ENCODE measurements at places on chromosomes 1 and 21.

- DNase-seq = no peak
Observed at GRCh38 chr1:240349695-240350094, 258.0 kb downstream of the FMN2 start.

DNA sequence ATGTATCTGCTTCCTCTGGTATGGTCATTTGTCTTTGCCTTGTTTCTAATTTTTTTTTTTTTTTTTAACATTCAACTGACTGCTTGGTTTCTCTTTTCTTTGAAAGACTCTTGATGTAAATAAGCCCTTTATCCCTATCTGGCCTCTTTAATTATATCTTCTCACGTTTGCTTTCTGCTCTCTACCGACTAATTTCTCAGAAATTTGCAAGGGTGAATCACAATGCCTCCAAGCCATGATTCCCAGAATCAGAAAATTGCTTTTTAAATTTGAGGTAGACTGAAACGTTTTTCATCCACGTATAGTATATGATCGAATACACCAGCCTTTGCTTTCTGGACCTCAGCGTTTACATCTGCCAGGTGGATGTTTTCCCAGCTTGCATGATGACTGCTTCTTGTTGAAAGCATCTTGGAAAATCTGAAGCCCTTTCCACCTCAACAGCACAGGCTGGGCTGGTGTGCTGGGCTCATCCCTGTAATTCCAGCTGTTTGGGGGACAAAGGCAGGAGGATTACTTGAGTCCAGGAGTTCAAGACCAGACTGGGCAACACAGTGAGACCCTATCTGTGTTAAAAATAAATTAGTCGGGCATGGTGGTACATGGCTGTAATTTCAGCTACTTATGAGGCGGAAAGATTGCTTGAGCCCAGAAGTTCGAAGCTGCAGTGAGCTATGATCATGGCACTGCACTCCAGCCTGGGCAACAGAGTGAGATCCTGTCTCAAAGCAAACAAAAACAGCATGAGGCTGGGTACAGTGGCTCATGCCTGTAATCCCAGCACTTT is 35.0 kb upstream of the GPR137B start:
- no peak for DNase-seq

DNA sequence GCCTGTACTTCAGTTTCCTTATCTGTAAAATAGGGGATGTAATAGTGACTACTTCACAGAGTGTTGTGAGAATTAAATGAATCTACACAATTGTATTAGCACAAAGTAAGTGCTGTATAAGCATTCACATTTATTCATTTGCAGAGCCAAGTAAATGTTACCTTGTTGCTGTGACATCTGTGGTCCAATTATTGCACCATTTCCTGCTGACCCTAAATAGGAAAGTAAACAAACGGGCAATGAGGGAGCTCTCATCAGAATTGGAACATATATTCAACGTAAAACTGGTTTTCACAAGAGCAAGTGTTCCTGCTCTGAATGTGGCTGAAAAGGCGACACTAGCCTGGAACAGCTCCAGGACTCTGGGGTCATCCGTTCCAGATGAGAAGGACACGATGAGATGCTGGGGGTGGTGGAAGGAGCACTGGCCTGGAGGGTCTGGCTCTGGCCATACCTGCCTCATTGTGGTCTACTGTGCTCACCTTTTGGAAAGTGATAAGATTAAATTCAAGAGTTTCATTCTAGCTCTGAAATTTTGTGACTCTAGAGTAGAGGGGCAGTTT is 34.5 kb downstream of the PROX1 start:
- DNase-seq = no peak

- DNase-seq = no peak
Observed at GRCh38 chr1:84382127-84382526, 16.2 kb upstream of the DNASE2B start.

DNA sequence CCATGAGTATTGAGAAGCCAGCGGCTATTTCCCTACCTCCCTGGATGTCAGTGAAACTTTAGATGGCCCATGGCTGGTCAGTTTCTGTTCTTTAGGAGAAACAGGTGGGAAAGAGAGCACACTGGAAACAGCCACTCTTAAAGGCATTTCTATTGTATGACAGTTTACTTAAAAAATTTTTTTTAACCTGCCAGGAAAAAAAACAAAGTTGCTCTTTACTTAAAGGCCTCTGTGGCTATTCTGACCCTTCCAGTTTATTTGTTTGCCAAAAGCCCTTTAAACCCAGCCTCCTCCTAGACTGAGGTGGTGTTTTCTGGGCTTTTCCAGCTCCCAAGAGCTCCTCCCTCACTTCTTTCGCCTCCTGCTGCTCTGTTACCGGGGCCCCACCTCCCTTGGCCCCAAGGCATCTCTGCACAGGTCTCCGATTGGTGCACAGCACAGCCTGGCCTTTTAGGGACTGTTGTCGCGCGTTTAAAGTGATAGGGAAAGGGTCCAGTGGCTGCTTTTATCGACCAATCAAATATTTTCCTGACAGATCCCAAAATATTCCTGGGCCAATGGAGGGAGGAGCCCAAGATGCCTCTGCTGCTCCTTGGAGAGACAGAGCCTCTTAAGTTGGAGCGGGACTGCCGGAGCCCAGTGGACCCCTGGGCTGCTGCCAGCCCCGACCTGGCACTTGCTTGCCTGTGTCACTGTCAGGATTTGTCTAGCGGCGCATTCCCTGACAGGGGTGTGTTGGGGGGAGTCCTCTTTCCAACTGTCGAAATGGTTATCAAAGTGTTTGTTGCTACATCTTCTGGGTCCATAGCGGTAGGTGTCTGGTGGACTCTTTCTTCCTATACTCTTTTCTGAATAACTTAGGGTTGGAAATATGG is at the start of gene SH3BGR:
SH3BGR (plus strand) TSS at position 639 of the 875 bp plus-strand sequence; CDS start at position 766, 127 bp downstream.
- no peak for DNase-seq

DNA sequence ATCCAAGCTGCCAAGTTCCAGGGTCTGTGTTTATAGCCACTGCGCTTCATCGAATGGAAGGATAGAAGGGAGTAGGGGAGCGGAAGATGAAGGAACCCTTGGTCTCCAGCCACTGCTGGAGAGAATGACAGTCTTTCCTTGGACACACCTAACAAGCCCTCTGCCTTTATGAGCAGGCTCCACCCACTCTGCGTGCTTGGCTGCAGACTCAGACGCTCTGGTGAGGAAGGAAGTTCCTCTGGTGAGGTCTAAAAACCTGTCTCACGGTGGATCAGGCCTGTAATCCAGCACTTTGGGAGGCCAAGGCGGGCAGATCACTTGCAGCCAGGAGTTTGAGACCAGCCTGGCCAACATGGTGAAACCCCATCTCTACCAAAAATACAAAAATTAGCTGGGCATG is 55.4 kb downstream of the MATN1 start:
- DNase-seq = no peak

GRCh38 chr1:245869847-245870246 is 637.2 kb downstream of the SMYD3 start:
- no peak for DNase-seq

GRCh38 chr1:54835970-54836369 is 34.8 kb upstream of the TTC22 start:
- DNase-seq = no peak

DNA sequence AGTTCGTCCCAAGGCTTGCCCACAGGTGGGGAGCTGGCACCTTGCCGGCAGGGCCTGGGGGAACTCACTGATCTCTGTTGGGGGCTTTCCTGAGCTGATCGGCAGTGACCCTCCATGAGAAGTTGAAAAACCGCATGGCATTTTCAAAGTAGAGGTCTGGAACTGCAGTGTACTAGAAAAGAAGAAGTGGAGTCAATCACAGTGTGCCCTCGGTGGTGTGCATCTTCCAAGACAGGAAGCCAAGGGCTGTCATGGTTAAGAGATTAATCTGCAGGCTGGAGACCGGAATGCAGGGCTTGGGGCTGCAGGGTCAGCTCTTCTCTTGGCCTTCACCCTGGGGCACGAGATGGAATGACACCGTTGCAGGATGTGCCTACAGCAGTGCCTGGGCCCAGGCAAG is 56.8 kb downstream of the ECE1 start:
- no peak for DNase-seq

GRCh38 chr1:211715971-211716370 is 40.5 kb upstream of the NEK2 start:
- DNase-seq = no peak

GRCh38 chr1:42736152-42736551 is 3.9 kb downstream of the CLDN19 start:
- peak; percentile 11 for DNase-seq

DNA sequence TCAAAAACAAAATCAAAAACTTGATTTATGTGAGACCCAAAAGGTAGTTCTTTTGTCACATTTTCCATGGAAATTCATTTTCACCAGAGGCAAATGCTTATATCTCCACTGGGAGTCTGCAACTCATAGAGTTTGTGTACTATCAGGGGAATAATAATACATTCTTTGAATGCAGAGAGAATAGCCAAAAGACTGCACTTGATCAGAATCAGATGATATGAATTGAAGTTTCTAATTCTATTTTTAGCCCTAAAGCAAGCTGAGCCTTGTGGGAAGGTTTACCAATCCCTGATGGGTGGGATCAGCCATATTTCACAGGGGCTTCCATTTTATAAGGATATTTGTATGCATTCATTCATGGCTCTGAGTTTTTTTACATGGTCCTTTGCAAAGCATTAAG is 49.6 kb downstream of the TSEN15 start:
- no peak for DNase-seq

DNA sequence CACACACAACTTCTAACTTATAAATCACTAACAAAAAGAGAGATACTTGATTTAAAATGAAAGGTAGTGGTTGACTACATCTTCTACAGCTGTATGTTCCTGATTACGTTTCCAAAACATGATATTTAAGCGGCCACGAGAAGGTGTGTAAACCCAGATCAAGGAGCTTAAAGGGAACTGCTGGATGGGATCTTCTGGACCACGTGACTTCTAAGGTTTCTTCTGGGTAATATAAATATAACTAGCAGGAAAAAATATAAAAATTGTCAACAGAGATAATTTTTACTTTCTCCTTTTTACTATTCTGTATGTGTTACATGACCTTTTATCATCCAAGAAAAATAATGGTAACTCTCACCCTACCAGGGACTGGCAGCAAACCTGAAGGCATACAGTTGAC is 66.2 kb downstream of the TTLL7 start:
- DNase-seq = no peak

- no peak for DNase-seq
Observed at GRCh38 chr1:84259989-84260388, 41.5 kb upstream of the SAMD13 start.

DNA sequence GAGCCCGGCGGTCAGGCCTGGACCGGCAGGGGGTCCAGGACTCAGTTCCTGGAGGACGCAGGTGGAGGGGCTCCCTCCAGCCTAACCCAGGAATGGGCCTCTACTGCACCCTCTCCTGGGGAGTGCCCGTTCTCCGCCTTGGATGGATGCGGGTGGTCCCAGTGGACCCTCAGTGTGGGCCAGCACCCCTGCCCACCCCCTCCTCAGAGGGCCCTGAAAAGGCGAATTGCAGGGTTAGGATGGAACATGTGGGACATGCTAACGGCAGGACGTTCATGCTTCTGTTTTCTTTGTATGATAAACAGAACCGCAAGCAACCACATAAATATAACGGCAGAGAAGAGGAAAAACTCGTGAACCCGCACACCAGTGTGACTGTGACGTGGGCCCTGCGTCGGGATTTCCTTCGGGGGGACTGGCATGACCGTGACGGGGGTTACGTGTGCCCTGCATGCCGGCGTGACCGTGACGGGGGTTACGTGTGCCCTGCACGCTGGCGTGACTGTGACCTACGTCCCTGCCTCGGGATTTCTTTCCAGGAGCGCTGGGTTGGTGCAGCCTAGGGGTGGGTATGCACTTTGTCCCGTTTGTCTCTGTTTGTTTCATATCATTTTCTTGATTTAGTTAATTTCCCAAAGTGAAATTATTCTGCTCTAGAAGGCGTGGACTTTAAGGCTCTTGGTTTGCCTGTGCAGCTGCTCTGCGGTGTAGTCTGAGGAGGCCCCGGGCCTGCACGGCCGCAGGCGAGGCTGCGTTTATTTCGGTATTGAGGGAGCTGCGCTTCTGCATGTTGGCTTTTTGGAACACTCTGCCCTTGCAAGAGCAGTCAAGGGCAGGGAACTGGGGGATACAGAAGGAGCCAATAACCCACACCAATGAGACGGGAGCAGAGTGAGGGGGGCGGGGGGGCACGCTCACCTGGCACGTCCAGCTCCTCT is 3.1 kb downstream of the FTCD start:
- DNase-seq = no peak

- DNase-seq = no peak
Observed at GRCh38 chr1:41456847-41457540, 27.5 kb downstream of the EDN2 start.

GRCh38 chr1:226738421-226738994 is 574 bp downstream of the ITPKB start:
- DNase-seq = peak; percentile 57

- DNase-seq = peak; percentile 43
Observed at GRCh38 chr21:44874497-44875315, 1.2 kb upstream of the PTTG1IP start.

DNA sequence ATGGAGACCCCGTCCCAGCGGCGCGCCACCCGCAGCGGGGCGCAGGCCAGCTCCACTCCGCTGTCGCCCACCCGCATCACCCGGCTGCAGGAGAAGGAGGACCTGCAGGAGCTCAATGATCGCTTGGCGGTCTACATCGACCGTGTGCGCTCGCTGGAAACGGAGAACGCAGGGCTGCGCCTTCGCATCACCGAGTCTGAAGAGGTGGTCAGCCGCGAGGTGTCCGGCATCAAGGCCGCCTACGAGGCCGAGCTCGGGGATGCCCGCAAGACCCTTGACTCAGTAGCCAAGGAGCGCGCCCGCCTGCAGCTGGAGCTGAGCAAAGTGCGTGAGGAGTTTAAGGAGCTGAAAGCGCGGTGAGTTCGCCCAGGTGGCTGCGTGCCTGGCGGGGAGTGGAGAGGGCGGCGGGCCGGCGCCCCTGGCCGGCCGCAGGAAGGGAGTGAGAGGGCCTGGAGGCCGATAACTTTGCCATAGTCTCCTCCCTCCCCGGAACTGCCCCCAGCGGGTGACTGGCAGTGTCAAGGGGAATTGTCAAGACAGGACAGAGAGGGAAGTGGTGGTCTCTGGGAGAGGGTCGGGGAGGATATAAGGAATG is 505 bp downstream of the LMNA start:
- no peak for DNase-seq

DNA sequence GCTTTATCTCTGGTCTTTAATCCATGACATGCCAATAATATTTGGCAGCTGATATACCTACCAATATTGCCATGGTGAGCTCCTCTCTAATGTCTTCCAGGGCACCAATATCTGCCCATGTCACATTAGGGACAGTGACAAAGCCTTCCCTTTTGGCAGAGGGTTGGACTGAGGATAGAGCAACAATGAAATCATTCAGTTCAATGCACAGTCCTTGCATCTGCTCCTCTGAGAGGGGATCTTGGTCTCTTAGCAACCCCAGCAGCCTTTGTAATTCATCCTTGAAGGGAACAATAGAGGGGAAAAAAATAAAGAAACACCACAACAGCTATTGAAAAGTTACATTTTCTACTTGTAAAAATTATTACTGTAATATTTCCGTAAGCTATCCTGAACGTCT is 42.3 kb downstream of the NVL start:
- DNase-seq = no peak
